ENCODE measurements at places on chromosomes 2 and 18. TPM values are rescaled to one million over a fixed set of nuclear protein-coding genes. Genes with fewer than 3 reads are reported as not detected.

GRHL1 gene
- 0.40 TPM for total RNA-seq

- DNase-seq, result no peak
Observed at GRCh38 chr2:238714038-238714528, 133.8 kb upstream of the TWIST2 start.

DNA sequence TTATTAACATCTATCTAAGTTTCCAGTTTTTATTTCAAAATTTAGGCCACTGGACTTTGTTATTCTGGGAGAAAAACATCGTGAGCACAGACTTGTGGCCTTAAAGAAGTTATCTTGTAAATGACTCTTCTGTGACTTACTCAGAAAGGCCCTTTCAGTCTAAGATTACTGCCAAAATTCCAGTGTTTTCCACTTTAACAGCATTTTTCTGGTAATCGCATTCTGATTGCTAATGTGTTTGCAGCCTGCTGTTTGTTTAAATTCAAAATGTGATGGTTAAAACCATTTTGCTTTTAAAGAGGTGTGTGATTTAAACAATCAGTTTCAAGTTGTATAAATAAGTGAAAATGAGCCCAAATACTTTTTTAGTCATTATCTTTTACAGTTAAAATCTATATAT lies 136.7 kb upstream of the DAPL1 start:
- no peak for DNase-seq

DNA sequence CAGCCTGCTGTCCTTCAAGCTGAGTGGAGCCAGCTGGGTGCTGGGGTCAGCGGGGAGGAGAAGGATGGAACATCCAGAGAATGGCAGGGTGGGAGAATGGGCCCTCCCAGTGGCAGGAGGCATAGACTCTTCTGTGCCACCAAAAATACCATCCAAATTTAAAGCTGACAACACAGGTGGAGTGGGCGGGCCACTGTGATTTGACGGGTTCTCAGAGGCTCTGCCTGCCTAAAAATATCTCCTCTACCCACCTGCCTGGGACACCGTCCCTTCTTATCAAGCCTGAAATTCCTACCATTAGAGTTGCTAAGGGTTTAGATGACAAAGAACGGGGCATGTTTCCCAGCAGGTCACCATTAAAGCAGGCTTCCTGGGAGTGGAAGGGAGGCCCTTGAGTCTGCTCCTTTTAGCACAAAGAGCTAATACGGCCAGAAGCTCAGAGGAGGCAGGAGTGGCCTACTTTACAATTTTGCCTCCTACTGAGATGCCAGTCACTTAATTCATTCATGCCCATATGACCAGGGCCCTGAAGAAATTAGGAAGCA lies 19.8 kb upstream of the MARCHF4 start:
- DNase-seq, result no peak

- no peak for DNase-seq
Observed at GRCh38 chr2:11019614-11020013, 107.9 kb downstream of the KCNF1 start.
